A549 treated with ZK216348 at 1 μM for 4 hours (cell line): ENCODE measurements at places on chromosomes 7 and 10. TPM values are rescaled to one million over a fixed set of nuclear protein-coding genes. Genes with fewer than 3 reads are reported as not detected.

Gene PRKCQ
- 3.9 to 4.8 TPM (median 4.3 TPM) in 5 replicates for total RNA-seq

Gene SPRN
- 0.17 to 0.35 TPM (median 0.27 TPM) in 5 replicates for total RNA-seq

Gene XRCC2
- 3.0 to 5.9 TPM (median 4.5 TPM) in 5 replicates for total RNA-seq

Gene PDE1C
- total RNA-seq = 3.3 to 5.8 TPM (median 4.1 TPM) in 5 replicates

Gene SSMEM1
- total RNA-seq = not detected in 5 replicates

Gene SLC26A5
- total RNA-seq = not detected in 5 replicates

Gene KCNH2
- total RNA-seq = 0.71 to 1.2 TPM (median 0.98 TPM) in 5 replicates

Gene LGI1
- not detected in 5 replicates for total RNA-seq

Gene STN1
- 19.1 to 22.3 TPM (median 19.4 TPM) in 5 replicates for total RNA-seq

Gene SH2B2
- 1.2 to 4.6 TPM (median 3.8 TPM) in 5 replicates for total RNA-seq
